ENCODE measurements at places on chromosomes 2 and 18.
A peak's percentile ranks its signal among the peaks of the same experiment; 100 is the strongest.

DNA sequence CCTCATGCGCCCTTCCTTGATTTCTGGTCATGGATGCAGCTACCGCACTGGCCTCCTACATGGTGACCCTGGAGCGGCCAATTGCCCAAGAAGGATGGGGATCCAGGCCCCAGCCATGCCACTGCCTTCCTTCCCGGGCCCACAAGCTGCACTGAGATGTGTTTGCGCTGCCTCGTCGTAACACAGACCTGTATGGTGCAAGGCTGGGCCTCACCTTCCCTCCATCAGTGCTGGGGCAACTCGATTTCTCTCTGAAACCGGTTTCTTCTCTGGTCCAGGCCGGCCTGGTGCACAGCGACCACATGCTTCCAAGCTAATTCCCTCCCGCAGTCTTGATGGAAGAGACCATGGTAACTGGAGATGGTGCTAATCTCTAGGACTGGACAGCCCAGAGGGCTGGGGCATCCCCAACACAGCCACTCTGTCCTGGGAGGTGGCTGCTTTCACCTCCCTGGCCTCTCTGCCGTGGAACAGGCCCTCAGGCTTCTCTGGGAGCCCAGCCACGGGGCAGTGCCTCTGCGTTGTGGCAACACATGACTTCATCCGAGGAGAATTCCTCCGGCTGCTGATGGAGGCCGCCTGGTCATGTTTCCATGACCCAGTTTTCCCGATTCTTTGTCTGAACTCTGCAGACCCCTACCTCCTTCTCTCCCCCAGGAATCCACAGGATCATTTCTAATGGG, 184.2 kb downstream of the GLI2 start:
- no peak for DNase-seq

DNA sequence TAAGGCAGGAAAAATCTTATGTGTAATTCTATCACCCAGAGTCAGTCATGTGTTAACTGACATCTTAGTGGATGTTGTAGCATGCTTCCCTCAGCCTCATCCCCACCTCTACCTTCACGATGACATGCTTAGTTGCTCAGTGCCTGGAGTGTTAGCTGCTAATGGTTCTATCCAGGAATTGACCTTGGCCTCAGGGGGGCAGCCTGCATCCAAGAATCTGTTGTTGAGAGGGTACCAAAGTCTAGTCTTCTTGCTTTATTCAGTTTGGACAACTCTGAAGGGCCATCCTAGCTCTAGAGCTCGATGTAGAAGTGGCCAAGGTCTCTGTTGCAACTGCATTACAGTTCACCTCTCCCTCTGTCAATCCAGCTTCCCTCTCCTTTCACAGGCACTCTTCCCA, 61.2 kb downstream of the ACYP2 start:
- DNase-seq: peak; percentile 46

GRCh38 chr2:1634681-1635341, 109.5 kb downstream of the PXDN start:
- DNase-seq: no peak

GRCh38 chr2:149365931-149366583, 35.7 kb downstream of the LYPD6 start:
- DNase-seq: no peak

- no peak for DNase-seq
Observed at GRCh38 chr2:10410823-10411437, 37.2 kb downstream of the ODC1 start.

DNA sequence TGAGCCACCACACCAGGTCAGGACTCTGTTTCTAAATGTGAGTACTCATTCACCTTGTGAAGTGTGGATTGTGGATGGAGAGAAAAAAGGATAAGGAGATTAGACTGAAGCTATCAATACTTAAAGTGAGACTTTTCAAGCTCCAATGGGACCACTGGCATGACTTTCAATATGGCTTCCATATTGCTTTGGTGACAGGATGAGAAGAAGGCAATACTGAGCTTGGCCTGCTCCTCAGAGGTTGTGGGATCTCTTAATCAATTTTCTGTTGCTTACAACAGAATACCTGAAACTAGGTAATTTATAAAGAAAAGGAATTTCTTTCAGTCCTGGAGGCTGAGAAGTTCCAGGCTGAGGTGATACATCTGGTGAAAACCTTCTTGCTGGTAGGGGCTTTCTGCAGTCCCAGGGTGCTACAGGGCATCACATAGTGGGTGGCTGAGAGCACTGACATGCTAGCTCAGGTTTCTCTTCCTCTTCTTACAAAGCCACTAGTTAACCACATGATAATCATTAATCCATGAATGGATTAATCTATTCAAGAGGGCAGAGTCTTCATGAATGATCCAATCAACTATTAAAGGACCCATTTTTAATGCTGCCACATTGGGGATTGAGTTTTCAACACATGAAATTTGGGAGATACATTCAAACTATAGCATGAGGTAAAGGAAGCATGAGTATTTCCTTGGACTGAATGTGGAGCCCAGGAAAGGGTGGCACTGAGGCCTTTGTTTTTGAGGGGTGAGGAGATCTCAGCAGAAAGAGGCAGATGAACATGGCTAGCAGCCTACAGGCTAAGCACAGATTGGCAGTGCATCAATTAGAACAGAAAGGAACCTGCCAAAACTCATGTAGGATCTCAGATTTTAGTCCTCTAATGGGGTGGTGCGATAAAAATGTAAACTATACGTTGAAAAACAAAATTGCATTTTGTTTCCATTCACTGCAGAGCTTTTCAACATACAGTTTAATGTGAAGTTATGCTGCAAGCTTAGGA, 274.5 kb downstream of the PIK3C3 start:
- DNase-seq: no peak

GRCh38 chr2:58030771-58031170, 15.8 kb upstream of the VRK2 start:
- no peak for DNase-seq
